ENCODE measurements at places on chromosomes 7 and 10. TPM values are rescaled to one million over a fixed set of nuclear protein-coding genes. Genes with fewer than 3 reads are reported as not detected.

SLC25A13 gene
- 33.0 TPM for total RNA-seq

INHBA gene
- 1.5 TPM for total RNA-seq

HTR5A gene
- total RNA-seq = not detected

TMEM120A gene
- 28.2 TPM for total RNA-seq

HMX2 gene
- not detected for total RNA-seq

GRCh38 chr10:88113232-88113631 is 249.8 kb downstream of the PTEN start:
- DNase-seq = no peak

- no peak for DNase-seq
Observed at GRCh38 chr10:6346631-6347030, 143.9 kb downstream of the PFKFB3 start.

DNA sequence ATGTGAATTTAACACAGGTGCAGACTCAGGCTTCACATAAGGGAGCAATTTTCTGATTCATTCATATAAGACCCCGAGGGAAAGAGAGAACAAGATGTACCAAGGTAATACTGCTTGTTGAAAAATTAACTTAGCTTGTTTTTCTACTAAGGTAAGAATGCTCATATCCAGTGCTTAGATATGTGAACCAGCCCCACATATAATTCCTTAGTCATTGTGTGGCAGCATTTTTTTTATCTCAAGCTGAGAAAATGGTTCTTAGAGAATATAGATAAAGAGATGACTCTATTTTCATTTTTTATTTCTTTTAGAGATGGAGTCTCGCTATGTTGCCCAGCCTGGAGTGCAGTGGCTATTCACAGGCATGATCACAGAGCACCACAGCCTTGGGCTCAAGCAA is 121.8 kb upstream of the SEM1 start:
- DNase-seq = no peak

- DNase-seq = no peak
Observed at GRCh38 chr10:2891073-2891769, 176.1 kb upstream of the PFKP start.

- DNase-seq = no peak
Observed at GRCh38 chr7:80760292-80760691, 121.8 kb downstream of the CD36 start.

GRCh38 chr7:130069179-130069977 is 956 bp upstream of the KLHDC10 start:
- no peak for DNase-seq

Data from sigmoid colon (tissue), 7 donors.